ENCODE measurements at places on chromosomes 3 and 15.

DNA sequence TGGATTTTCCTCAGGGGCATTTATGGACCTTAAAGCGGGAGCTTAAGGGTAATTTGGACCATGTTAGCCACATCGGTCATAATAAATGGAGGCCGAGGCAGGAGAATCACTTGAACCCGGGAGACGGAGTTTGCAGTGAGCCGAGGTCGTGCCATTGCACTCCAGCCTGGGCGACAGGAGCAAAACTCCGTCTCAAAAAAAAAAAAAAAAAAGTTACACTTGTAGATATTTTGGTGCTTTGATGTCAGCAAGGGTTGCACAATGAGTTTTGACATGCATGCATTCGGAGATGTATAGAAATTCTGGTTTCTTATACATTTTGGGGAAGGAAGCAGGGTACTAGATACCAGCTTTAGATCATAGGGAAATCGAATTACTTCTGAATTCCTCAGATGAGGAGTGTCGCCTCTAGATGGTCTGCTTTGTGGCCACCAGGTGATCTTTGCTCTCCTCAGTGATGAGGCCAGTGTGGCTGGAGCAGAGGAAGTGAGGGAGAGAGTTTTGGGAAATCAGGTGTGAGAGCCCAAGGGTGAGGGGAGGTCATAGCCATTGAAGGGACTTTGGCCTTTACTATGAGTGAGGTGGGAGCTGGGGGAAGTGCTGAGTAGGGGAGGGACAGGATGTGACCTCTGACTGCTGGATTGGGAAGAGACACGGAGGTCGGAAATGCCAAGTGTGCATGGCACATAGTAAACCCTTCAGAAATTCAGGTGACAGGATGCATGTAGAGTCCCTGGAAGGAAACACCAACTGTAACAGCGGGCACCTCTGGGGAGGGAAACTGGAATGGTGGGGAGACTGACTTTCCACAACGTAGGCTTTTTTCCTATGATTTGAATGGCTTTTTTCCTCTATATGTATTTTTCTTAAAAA, 8.4 kb upstream of the RBSN start:
- no peak for DNase-seq

DNA sequence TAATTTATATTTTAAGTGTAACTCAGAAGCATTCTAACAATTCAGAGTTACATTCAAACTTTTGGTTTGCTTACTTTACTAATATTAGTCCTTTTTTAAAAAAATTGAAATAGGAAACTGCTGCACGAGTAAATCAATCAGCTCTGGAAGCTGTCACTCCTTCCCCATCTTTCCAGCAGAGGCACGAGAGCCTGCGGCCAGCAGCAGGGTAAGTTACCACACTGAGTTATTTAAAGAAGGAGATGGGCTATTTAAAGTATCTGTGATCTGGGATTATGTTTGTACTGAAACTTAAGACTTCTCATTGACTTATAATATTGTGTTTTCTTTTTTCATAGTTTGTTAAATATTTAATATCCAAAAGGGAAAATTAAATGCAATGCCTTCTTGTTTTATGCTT, 29.3 kb downstream of the APPL1 start:
- DNase-seq, result no peak

DNA sequence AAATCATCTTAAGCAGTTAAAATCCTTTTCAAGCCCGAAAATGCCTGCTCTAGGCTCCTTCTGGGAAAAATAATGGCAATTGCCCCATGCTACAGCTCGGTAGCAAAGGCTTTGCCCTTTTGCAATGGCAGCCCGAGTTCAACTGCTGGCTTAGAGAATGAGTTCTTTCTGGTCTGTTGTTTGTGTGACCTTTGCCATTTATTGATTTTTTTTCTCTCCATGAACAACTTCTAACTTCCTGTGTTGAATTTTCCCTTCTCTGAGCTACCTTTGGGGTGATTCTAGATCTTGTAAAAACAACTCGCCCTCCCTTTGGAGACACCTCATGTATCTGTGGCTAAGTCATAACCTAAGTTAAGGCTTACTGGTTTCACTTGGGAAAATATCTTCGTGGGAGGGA, 139.3 kb downstream of the PLCH1 start:
- DNase-seq, result no peak

GRCh38 chr3:112500621-112501020, 1.3 kb upstream of the BTLA start:
- DNase-seq, result no peak

GRCh38 chr3:97417-98258, 98.9 kb upstream of the CHL1 start:
- no peak for DNase-seq

DNA sequence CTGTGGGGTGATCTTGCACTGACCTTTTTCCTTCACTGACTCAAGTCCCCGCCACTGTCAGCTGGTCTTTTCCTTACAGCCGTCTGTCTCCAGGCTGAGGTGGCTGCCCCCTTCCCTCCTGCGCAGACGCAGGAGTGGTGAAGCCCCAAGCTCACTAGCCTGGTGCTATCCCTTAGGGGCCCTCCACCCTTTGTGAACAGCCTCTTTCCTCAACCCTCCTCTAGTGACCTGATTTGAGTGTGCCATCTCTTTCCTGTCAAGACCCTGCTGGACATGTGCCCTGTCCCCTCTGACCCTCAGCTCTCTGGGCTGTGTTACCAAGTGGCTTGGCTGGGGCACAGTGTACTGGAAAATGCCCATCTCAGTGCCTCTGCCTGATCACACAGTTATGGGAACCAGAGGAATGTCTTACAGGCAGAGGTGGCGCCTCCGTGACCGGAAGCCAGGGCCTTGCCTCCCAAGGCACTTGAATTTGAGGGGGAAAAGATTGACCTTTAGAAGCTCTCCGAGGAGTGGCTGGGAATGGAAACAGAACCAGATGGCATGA, 8.7 kb downstream of the KBTBD13 start:
- DNase-seq, result no peak

DNA sequence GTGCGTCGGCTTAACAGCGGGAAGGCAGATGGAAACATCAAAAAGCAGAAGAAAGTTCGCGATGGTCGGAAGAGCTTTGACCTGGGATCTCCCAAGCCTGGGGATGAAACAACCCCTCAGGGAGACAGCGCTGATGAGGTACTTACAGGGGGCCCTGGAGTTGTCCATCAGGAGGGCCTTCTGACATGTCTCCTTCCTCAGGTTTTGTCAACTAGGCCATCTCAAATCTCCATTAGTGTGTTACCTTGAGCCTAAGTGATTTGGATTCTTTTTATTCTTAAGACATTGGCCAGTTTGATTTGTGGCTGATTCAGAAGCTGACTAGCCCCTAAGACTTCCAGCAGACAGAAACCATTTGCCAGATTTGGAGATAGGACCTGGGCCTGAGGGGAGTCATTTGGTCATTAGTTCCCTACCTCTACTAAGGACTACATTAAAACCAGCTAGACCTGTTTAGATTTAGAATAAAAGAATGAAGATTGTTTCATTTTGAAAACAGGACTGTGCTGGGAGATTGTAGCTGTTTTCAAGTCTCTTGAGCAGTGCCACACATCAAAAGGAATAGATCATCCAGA, 97.6 kb upstream of the UMPS start:
- no peak for DNase-seq

DNA sequence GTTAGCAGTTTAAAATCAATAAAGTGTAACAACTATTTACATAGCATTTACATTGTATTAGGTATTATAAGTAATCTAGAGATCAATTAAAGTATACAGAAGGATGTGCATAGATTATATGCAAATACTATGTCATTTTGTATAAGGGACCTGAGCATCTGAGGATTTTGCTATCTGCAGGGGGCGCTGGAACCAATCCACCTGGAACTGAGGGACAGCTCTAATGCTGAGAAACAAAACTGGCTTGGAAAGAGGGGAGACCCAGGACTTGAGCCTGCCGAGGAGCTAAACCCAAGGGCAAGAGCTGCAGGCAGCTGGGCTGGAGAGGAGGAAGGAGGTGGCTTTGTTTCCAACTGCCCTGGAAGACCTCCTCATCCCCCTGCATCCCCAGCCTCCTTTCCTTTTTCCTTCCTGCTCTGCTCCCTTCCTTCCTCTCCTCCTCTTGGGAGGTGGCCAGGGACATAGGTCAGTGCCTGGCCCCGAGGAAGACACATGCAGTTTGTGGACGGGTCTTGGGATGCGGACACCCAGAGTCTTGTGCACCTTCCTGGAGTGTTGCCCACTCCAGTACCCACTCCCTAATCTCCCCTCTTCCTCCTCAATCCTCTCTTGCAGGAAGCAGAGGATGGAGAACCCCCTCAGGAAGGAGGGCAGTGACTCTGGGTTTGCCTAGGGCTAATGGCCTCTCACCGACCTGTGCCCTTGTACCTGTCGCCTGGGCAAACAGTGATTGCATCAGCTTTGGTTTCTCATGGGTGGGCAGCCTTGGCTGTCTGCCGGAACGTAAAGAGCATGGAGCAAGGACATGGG, 825 bp upstream of the RTP3 start:
- DNase-seq, result no peak

GRCh38 chr3:195597848-195598247, 14.1 kb upstream of the APOD start:
- DNase-seq, result peak; percentile 61

DNA sequence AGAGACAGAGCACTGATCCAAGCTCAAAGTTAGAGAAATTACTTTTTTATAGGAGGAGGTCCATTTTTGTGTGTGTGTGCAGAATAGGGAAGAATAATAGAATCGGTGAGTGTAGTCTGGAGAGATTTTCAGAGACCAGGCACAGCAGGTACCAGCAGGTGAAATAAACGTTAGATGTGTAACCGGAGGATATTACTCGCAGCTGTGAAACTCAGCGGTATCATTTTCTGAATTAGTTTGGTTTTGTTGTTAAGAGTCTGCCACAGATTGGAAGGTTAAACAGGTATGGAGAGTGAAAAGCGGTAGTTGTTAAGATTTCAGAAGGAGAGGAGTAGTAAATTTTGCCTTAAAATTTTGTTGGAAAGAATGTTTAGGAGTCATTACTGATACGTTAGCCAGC, 69.9 kb downstream of the RGMA start:
- no peak for DNase-seq

- DNase-seq, result peak; percentile 17
These were observed 30.3 kb downstream of the ARL14 start for GRCh38 chr3:160707187-160707794.
